T-helper 2 cell treated with Interferon-gamma antibody and Interleukin-4, amounts not matched to agents 5 μg/mL and 100 μg/mL, for 36 hours (primary cell): ENCODE measurements at places on chromosomes 6 and 20.

DNA sequence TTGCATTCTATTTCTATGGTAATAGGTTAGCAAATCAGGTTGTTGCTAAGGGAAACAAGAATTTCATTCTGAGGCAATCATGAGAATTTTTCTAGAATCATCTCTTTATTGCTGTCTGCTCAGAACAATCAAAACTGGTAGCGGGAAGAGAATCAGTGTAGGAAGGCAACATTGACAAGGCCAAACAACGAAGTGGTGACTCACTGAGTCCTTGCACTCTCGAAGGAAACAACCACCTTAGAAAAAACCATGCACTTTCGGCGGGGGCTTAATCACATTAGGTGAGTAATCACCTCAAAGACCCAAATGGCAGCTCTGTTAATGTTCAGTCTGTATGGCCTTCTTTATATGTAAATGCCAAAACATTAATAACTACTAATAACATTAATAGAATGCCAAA, 78.8 kb upstream of the MAP7 start:
- DNase-seq, result no peak

DNA sequence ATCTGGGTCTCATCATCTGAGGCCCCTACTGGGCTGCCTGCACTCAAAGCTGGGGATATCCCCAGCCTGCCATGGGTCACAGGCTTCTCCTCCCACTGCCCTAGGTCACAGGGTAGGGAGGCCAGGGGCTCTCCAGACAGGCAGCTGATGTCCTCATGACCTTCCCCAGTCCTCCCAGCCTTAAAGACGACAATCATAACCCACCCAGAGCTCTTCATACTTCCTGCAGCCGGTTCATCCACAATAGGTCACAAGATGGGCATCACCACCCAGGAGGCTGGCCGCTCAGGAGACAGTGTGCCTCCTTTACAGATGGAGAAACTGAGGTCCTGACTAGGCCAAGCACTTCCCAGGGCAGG, 15.2 kb downstream of the TFEB start:
- DNase-seq, result no peak

GRCh38 chr6:33577106-33577535, 3.0 kb downstream of the BAK1 start:
- no peak for DNase-seq

- no peak for DNase-seq
Observed at GRCh38 chr20:31923388-31924331, 28.2 kb downstream of the PDRG1 start.

GRCh38 chr6:34457382-34457741, 8.5 kb upstream of the PACSIN1 start:
- DNase-seq, result no peak

GRCh38 chr6:71482742-71483141, 194.1 kb downstream of the OGFRL1 start:
- DNase-seq, result no peak

DNA sequence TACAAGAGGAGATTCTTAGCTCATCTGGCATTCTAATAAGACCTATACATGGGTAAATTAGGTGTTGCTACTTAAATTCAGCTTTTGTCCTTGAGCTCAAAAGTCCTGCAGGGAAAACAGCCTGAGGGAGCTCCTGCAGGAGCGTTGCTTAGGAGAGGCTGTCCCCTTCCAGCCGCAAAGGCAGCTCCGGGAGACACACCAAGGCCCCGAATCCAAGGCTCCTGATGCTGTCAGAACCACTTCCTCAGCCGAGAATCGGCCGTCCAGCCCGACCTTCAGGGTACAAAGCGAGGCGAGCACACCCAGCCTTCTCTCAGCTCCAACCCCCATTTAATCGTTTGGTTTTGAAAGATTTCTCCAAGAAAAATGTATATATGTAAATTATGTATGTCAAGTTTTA, 87.0 kb downstream of the DACT2 start:
- DNase-seq, result no peak

DNA sequence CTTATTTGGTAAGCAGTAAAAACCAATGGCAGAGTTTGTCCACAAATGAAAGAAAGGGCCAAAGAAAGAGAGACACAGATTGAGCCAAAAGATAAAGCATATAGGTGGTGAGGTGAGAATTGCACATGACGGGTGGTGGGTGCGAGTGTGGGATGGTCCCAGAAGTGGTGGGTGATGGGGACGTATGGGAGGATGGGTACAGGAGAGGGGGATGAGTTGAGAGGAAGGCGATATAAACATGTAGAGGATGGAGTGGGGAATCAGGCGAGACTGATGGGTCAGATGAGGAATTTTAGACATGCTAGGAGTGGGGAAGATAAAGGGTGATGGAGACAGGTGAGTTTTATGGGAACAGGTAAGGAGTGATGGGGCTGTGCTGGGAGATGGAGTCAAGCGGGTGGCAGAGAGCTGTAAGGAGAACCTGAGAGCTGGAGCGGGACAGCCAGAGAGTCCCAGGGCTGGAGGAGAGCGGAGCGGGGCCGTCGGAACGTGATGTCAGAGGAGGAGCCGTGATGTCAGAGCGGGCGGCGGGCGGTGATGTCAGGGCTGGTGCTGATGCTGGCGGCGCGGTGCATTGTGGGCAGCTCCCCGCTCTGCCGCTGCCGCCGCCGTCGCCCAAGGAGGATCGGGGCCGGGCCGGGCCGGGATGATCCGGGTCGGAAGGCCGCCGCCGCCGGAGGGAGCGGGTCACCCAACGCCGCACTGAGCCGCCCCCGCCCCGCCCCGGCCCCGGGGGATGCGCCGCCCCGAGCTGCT, at the start of gene TTBK1:
TSS of gene TTBK1 (plus strand) at position 574 of the 756 bp plus-strand sequence. CDS start 3,180 bp downstream, outside the sequence.
- no peak for DNase-seq

GRCh38 chr6:111843347-111844147, 29.7 kb downstream of the FYN start:
- peak; percentile 71 for DNase-seq
